HFFc6 (cell line): ENCODE measurements at places on chromosomes 13 and 19.
A peak's percentile ranks its signal among the peaks of the same experiment; 100 is the strongest.

- DNase-seq: no peak
These were observed 18.6 kb upstream of the LAIR1 start for GRCh38 chr19:54383330-54383729.

- DNase-seq: no peak
These were observed 499.8 kb downstream of the GPC6 start for GRCh38 chr13:93726173-93726957.

GRCh38 chr13:37175996-37176395 is 70.5 kb upstream of the CSNK1A1L start:
- DNase-seq: peak; percentile 50

GRCh38 chr19:35991731-35992450 is 3.1 kb upstream of the SDHAF1 start:
- DNase-seq: no peak

DNA sequence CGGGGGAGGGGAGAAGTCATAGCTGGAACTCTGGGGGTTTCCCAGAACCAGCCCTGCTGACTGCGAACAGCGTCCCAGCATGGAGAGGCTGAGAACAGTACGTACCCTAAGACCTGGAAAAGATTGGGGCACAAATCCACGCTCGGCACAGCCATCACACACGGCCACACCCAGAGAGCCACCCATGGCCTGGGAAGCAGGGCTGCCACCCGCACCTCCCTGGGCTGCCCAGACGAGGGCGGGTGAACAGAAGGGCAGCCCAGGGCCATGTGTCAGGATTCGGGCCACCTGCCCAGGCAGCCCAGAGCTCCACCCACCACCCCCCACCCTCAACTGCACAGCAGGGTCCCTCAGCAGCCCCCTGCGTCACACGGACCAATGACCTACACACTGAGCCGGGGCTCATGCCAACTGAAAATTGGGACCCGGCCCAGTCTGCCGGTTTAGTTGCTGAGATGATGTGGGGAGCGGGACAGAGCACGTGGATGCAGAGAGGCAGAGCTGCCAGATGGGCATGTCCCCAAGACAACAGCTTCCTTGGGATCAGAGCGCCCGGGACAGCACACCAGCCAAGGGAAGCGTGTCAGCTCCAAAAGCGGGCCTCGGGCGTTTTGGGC is 8.5 kb downstream of the UBXN6 start:
- DNase-seq: no peak

- no peak for DNase-seq
These were observed 30.5 kb upstream of the TPTE2 start for GRCh38 chr13:19591864-19592263.

GRCh38 chr13:30757026-30757742 is 21.8 kb downstream of the ALOX5AP start:
- no peak for DNase-seq

GRCh38 chr19:3020321-3020960 is 8.6 kb downstream of the TLE2 start:
- DNase-seq: no peak

DNA sequence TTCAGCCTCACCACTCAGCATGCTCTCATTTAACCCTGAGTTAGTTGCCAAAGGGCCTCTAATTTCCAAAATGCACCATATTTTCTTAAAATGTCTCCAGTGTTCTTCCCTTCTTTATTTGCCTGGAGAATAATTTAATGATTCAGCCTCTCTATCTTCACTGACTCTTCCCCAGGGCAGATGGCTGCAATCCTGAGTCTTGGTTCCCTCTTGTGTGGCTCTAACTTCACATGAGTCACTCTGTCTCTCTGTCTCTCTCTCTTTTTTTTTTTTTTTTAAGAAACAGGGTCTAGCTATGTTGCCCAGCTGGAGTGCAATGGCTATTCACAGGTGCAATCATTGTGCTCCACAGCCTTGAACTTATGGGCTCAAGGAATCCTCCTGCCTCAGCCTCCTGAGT is 251.4 kb downstream of the VWA8 start:
- peak; percentile 22 for DNase-seq

- DNase-seq: peak; percentile 79
These were observed 933 bp downstream of the ARHGEF7 start for GRCh38 chr13:111115965-111116521.

DNA sequence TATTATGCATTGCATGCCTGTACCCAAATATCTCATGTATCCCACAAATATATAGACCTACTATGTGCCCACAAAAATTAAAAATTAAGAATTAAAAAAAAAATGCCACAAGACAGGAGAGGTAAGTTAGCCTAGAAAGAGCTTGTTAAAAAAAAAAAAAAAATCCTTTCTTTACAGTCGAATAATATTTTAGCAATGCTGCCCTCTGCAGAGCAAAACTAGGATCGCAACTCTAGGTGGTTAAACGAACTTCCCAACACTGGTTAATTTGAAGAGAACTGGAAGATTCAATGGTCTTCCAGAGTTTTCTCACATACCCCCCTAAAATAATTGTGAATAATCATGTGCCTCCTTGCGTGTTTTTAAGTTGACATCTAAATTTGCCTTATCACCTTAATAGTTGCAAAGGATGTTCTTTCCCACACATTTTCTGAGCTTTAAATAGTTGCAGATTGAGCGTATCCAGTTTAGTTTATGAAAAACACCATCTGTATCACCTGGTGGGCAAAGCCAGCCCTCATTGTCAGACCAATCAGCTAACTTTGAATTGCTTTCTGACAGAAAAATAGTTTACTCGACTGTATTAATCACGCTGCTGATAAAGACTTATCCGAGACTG is 47.4 kb upstream of the RCBTB2 start:
- DNase-seq: peak; percentile 43

- DNase-seq: no peak
These were observed 2.2 kb upstream of the EPS15L1 start for GRCh38 chr19:16473875-16474392.

DNA sequence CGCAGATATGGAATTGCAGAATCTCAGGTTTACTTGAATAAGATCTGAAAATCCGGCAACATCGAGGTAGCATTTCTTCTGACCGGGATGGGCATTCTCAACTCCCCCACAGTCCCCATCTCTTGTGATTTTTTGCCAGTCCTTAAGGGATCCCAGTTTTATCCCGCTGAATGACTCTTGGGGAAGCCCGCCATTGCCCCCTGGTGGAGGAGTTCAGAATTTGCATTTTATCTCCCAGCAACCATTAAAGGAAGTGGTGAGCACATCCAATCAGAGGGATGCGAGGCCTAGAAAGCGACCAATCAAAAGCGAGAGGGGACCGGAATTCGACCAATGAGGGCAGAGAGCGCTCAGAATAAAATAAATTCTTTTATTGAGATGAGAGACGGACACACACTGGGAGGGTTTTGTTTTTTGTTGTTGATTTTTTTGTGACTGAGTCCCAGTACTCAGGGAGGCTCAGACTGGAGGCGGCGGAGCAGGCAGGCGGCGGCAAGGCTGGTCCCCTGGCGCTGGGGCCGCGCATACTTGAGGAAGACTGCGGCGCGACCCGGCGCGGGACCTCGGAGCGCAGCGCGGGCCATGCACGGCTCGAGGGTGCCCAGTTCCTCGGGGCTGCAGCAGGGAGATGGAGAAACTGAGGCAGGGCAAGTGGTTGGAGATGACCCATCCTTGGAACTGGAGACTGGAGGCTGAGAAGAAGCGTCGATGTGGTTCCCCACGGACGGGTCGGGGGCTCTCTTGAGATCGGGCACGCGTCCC is 3.9 kb upstream of the TTC9B start:
- DNase-seq: peak; percentile 80

DNA sequence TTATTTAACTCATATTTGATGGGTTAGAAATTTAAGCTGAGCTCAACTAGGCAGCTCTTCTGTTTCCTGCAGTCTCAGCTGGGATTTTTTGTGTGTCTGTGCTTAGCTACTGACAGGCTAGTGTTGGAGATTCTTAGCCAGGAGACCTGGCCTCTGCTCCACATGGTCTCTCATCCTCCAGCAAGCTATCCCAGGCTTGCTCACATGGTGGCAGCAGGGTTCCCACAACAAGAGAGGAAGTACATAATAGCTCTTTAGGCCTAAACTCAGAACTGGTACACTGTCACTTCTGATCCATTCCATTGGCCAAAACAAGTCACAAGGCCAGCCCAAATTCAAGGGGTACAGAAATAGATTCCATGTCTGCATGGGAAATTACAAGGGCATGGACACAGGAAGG is 406.2 kb downstream of the SUCLA2 start:
- DNase-seq: peak; percentile 1

DNA sequence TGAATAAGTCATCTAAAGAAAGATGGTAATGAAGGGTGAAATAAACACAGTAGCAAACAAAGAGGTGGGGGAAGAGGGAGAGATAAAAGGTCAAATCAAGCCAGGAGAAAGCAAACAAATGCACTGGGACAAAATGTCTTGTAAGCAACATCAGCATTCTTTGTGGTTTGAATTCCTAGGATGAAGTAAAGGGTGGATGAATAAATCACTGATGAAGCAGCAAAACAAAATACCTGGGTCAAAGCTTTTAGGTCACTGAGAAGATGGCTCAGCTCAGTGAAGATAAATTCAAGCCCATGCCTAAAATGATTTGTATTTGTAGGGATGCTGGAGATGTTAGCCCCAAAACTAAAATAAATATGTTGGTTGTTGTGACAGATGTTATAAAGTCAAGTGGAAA is 86.5 kb upstream of the FBXL3 start:
- no peak for DNase-seq

GRCh38 chr13:78241278-78241919 is 322.8 kb upstream of the EDNRB start:
- DNase-seq: peak; percentile 16

DNA sequence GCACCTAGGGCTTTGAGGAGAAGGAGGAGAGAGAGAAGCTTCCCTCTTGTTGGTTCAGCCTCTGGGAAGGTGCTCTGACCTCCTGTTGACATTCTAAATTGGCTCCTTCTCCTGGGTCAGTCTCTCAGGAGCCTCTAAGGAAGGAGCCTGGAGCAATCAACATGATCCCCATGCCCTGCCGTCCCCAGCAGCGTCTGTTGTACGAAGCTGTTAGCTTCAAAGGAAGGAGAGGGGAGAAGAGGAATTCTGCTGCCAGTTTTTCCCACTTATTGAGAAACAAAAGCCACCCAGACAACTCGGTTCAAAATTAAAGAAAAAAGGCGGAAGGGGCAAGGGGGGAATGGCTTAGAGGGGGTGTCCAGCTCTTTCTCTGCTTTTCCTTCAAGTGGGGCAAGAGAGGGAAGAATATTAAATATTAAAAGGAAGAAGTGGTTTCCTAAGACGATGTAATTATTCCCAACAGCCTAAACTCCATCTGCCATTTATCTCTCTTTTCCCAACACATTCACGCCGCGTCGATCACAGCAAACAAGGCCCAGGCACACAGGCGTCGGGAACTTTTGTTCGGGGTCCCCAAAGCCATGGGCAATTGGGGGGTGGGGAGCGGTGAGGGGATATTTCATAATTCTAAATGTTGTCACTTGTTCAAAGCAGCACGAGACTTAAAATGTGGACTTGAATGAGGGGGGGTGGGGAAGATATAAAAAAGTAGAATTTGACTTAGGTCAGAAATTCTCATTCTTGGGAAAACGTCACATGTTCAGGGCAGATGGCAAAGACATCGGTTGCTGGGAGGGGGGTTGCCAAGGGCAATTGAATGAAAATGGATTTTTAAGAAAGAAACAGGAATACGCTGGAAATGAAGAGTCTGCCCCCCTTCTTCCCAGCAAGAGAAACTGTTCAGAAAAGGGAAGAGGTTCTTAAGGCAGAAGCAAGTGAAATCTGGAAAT is 116.8 kb upstream of the CACNA1A start:
- DNase-seq: no peak

GRCh38 chr19:5987077-5987818 is 9.3 kb upstream of the RANBP3 start:
- DNase-seq: peak; percentile 66

- no peak for DNase-seq
These were observed 934 bp downstream of the N4BP2L2 start for GRCh38 chr13:32537580-32538142.

DNA sequence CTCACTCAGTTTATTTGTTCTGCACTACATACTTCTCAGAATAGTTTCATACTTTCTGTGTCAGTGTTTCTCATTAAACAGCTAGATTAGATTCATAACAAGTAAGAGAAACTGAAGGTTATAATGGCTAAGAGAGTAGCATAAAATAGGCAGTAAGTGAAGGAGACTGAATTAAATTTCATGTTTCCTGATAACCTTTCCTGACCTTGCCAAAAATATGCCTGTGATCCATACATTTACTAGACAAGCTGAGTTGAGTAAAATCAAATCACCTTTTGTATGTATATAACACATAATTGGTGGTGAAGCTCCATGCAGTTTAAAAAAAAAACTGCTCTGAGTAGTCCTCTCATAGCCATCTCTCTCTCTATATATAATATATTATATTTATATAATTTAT is 545.3 kb upstream of the PCDH20 start:
- DNase-seq: no peak

DNA sequence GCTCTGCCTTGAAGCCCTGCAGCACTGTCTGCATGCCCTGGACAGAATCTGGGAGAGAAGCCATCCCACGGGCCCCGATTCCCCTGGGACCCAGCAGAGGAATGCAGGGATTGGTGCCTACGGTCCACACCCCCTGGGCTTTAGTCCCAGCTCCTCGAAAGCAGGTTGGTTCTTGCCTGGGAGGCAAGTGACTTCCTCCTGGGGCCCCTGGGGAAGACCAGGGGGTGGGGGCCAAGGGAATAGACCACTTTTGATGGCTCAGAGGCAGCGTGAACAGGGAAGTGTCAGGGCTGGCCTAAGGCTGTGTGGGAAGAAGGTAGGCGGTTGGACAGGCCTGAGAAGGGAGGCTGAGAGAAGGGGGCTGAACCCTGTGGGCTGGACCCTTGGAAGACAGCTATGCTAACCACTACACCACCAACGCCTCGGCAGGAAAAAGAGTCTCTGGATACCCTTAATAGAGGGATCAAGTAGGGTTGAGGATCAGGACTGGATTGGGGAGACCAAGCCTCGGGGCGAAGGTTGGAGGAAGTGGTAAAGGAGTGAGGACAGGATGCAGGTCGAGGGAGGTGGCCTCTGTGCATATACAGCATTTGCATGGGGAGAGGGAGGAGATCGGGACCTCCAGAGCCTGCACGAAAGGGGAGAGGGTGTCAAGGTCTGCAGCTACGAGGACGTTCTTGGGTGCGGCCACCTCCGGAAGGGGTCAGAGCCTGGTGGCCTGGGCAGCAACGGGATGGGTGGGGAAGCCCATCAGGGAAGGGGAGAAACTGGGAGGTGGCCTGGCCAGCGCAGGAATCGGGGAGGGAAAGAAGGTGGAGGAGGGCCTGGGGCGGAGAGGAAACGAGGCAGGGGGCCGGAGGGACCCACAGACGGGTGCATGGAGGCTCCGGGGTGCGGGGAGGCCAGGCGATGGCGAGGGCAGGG is 709 bp downstream of the DPP9 start:
- no peak for DNase-seq
